ENCODE measurements at places on chromosomes 3 and 15.

DNA sequence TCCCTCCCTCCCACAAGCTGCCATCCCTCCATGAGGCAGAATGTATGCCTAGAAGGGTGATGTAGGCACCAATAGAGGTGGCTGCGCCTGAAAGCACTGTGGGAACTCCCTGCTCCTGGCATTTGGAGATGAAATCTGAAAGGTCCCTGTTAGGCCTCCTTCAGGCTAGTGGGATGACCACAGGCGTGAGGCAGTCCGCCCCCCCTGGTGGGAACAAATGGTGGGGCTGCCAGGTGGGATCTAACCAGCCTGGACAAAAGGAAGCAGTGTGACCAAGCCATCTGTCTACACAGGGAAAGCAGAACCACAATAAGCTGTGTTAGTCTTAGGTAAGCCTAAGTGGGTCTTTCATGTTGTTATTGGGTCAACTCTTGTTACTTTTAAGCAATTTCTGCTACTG, 25.3 kb downstream of the IL5RA start:
- no peak for DNase-seq

GRCh38 chr3:169509780-169510692, 153.5 kb downstream of the MECOM start:
- no peak for DNase-seq

DNA sequence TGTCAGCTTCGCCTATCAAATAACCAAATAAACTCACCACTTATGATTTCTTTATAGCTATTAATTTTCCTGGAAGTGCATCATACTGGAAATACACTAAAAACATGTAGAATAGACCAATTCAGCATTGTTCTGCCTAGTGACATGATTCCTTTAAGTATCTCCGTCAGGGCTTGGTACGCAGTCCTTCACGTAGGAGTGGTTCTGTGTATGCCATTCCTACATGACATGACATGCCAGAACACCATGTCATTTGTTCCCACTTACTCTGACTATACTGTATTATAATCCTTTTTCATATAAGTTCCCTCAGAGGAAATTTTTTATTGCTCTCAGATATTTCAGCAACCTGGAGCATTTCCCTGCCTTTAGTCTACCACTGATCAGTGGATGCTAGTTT, 230.7 kb upstream of the EPHA3 start:
- DNase-seq = no peak

DNA sequence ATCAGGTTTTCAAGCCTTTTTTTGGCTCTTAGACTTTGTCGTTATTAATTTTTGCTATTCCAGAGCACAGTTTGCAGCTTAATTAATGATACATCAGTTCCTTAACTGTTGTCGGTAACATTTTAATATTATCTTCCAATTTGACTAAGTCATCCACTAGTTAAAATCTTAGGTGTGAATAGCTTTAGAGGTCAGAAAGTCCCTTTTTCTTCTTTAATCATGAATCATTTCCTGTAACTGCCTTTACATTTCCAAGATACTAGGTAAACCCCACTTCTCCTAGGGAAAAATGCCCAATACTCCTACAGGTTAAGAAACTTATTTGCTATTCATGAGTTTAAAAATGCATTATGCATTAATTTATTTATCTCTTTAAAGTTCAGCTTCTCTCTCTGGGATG, 260.9 kb upstream of the CFAP20DC start:
- DNase-seq = no peak

- no peak for DNase-seq
Observed at GRCh38 chr3:48565591-48566400, 2.2 kb upstream of the UCN2 start.

DNA sequence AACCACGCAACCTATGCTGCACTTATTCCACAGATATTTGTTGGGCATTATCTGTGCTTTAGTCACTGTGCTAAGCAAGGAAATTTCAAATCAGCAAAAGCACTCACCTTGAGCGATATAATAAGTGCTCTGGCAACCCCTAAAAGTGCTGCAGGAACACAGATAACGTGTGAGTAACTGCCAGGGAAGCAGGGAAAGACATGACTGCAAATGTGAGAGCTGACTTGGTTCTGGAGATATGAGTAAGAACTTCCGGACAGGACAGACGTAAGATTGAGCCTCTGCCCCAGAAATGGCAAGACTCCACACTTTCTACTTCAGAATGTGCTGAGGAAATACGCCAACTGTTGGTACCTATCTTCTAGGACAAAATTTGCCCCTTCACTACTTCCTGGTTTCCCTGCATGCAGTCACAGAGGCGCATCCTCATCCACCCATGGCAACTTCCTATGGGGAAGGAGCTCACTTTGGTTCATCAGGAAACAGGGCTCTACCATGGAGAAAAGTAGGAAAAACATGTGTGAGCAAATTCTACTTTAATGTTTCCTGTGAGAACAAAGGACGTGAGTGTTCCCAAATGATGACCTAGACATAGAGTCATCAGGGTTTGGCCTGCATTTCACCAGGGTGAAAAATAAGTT, 41.7 kb downstream of the AQP9 start:
- no peak for DNase-seq

GRCh38 chr15:87967951-87968350, 288.6 kb downstream of the NTRK3 start:
- DNase-seq = no peak

DNA sequence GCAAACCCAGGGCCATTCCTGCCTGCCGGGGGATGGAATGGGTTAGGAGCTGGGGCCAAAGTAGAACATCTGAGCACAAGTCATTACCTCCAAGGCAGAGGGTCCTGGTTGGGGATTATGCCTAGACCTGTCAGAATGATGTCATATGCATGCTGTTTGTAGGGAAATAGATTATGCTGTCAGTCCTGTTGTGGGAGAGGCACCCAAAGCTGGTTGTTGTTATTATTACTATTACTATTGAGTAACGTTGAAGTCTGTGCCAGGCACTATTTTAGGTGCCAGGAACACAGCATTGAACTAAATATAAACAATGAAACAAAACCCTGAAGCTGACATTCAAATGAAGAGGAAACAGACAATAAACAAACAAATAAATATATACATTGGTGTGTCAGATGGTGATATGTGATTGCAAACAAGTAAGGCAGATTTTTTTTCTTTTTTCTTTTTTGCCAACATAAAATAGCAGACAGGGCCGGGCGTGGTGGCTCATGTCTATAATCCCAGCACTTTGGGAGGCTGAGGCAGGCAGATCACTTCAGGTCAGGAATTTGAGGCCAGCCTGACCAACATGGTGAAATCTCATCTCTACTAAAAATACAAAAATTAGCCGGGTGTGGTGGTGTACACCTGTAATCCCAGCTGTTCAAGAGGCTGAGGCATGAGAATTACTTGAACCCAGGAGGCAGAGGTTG, 2.0 kb downstream of the P4HTM start:
- DNase-seq = no peak

DNA sequence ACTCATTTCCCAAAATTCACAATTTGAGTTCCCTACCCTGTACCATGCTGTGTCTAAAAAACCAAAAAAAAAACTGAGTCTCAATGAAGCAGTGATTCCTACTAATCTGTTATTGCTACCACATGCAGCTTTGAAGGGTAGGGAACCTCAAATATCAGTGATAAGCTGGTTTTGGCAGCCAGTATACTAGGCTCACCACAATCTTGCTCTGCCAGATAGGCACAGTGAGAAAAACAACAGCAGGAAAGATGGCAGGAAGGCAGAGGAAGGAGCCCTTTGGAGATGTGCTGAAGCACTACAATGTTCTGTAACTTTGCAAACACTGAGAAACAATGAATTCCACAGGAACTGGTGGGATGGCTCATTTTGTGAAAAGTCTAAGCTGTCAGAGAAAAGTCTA, 96.9 kb upstream of the UBP1 start:
- no peak for DNase-seq

DNA sequence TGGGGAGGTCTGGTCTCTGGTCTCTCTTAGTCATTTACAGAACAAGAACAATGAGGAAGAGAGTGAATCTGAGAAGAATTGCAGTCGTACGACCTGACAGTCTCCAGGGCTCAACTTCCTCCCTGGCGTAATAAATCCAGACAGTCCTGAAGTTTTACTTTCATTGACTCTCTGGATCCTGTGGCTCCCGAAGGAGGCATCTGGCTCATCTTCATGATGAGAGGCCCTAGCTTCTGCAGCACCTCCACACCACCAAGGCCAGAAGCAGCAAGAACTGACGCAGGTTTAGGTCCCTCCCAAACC, 11.8 kb upstream of the CYFIP1 start:
- DNase-seq = no peak

DNA sequence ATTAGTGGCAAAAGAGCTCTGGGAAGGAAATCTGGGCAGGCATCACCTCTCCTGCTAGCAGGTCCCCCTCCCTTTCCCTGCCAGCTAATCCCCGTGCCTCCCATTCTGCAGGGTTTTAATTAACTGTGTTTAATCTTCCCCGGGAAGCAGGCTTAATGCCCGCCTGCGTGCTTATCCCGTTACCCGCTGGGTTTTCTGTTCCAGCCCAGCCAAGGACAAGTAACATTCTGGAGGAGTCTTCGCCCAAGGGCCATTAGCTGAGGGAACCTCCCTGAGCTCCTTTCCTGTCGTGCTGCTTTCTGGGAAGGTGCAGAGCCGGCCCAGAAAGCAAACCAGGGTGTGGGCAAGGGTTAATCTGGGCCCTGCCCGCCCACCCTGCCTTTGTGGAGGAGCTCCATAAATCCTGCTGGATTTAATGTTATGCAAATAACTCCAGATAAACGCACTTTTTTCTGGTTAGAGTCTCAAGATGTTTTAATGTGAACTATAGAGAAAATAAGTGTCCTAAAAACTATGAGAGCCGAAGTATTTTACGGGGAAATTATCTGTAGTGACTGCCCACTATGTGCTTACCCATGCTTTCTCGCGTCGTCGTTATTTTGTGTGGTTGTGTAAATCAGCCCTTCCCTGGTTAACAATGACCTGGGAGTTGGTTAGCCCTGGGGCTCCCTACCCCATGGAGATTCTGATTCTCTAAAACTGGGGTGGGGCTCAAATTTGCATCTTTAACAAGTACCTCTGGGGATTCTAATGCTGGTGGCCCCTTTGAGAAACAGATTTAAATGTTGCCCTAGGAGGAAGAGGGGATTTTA, 25.9 kb downstream of the TRIM71 start:
- DNase-seq = no peak

DNA sequence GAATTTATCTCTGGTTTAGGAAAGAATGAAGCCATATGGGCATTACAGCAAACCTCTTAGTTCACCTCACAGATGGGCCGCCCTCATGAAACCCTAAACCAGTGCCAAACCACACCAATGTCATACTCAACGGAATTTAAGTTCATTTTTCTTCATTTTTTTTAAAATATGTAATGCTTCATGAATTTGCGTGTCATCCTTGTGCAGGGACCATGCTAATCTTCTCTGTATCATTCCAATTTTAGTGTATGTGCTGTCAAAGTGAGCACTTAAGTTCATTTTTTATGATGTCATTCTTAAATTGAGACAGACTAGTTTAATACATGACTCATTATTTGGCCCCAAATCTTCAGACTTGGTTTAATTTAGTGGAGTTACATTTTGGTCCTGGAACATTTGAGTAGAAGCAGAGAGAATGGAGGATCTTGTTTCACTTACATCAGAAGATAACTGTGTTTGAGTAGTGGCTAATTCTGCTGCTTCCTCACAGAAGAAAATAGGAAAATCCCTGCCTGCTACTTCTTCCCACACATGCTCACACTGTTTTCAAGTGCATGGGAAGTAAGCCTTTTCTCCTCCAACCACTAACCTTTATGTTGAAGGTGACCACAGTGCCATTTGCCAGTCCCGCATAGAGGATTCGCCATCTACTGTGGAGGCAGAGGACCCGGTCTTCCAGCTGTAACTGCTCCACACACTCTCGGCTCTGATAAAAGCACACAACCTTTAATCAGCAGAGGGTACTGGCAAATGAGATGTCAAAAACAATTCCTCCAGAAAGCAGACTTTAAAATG, 63.3 kb downstream of the ZNF106 start:
- no peak for DNase-seq

- DNase-seq = no peak
Observed at GRCh38 chr15:58900631-58901030, 32.8 kb downstream of the SLTM start.

DNA sequence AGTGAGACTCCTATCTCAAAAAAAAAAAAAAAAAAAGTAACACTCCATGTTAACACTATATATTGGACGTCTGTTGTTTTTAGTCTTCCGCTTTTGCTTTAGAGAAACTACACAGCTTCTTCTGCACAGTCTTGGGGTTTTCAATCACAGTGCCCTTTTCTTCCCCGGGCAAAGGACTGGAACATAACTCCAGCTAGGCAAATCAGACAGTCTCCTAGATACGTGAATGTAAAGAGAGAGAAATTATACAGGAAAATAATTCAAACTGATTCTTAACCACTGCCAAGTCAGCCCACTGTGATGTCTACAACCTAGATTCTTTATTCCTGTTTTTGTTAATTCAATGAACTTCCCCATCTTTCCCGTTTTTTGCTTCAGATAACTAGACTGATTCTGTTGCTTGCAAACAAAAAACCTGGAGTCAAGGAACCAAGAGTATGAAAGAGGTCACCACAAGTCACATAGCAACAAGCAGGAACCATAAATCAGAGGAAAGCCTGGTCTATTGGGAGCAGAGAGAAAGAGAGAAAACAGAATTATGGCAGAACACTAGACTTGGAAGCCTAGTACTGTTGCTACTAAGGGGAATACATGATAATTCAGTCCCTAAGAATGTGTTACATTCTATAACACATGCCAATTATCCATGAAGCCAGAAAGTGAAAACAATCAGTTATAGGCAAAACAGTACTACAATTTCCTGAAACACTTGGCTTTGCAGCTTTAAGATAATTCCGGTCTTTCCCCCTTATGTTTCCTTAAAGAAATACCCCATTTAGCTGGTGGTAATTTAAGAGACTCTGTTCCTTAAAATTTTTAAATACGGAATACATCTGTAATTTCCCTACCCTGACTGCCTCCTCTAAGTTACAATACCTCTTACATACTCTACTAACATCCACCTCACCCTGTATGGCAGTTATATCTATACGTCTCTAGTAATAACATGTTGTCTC, 63.1 kb downstream of the TBL1XR1 start:
- no peak for DNase-seq

DNA sequence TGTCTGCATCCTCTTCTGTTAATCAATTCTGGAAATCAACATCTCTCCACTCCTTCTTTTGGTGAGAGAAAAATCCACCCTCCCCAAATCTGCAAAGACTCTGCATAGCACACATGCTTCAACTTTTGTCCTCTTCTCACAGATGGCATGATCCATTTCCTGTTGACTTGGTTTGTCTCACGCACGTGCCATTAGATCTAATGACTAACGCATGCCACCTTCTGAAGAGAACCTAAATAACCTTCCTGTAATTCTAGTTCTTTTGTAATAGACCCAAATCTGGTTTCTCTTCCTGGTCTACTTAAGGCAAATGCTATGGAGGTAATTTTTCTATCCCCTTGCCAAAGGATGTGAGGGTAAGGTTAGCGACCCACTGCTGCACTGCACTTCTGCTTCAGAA, 51.0 kb upstream of the ATOSA start:
- no peak for DNase-seq

- no peak for DNase-seq
Observed at GRCh38 chr15:71274448-71274798, 159.2 kb downstream of the THSD4 start.

DNA sequence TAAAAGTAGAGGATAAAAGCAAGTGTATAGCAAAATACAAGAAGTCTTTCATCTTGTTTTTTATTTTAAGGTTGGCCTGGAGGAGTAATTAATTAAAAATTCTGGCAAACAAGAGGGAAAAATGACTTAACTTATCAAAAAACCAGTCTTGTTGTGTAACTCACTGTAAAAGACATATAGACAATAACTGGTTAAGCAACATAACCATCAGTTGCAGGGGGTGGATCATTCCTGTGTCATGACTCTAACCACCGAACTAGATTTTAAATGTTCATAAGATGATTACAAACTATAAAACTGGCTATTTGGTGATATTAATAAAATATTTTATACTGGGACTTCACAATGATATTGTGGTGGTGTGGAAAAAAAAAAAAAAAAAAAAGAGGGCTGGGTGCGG, 130.6 kb downstream of the STAG1 start:
- DNase-seq = no peak

Measured in omental fat pad (tissue), 4 donors.